ENCODE measurements at places on chromosomes 2 and 18. TPM values are rescaled to one million over a fixed set of nuclear protein-coding genes. Genes with fewer than 3 reads are reported as not detected.

The UGT1A3 gene
- not detected for total RNA-seq

The GALNT3 gene
- total RNA-seq, result 1.8 TPM

The PLGLB2 gene
- total RNA-seq, result 1.3 TPM

The LCT gene
- 0.03 TPM for total RNA-seq

Measured in smooth muscle cell of the pulmonary artery (primary cell).